ENCODE measurements at places on chromosomes 16 and 17.

GRCh38 chr17:28860363-28860808 lies 5.6 kb downstream of the ERAL1 start:
- no peak overlapping the region for H3K27ac ChIP-seq
- no peaks in the 10 kb centered on the region for H3K27me3 ChIP-seq

- H3K27me3 ChIP-seq: no peaks in the 10 kb centered on the region
- H3K4me1 ChIP-seq: no peaks in the 10 kb centered on the region
- H3K27ac ChIP-seq: no peak overlapping the region
- peaks cover 79% of the 10 kb centered on the region for H3K36me3 ChIP-seq
- no peak for DNase-seq
These were observed 3.9 kb upstream of the SPATA32 start for GRCh38 chr17:45265821-45266220.

DNA sequence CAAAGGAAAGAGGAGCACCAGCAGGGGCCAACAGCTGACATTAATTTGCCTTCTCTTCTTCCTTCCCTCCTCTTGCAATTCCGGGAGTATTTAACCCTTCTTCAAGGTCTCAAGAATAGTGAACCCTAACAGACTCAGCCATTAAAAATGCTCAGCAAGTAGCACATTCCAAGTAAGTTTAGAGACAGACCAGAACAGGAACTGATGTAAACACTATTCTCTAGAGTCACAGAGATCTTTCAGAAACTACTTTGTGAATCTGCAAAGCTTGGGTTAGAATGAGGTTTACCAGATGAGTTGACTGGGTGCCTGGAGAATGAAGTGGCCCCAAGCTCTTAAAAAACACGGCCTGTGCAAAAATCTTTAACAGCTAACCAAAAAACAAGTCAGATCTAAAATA lies 50.9 kb downstream of the TEX2 start:
- DNase-seq: no peak
- no peaks in the 10 kb centered on the region for H3K4me1 ChIP-seq
- no peak overlapping the region for H3K4me3 ChIP-seq
- no peaks in the 10 kb centered on the region for H3K27me3 ChIP-seq
- H3K27ac ChIP-seq: peak overlapping the region; percentile 63

- H3K36me3 ChIP-seq: no peaks in the 10 kb centered on the region
- DNase-seq: no peak
- H3K4me3 ChIP-seq: no peak overlapping the region
- no peak overlapping the region for H3K27ac ChIP-seq
These were observed 83.3 kb upstream of the TNRC6C start for GRCh38 chr17:77875051-77875780.

DNA sequence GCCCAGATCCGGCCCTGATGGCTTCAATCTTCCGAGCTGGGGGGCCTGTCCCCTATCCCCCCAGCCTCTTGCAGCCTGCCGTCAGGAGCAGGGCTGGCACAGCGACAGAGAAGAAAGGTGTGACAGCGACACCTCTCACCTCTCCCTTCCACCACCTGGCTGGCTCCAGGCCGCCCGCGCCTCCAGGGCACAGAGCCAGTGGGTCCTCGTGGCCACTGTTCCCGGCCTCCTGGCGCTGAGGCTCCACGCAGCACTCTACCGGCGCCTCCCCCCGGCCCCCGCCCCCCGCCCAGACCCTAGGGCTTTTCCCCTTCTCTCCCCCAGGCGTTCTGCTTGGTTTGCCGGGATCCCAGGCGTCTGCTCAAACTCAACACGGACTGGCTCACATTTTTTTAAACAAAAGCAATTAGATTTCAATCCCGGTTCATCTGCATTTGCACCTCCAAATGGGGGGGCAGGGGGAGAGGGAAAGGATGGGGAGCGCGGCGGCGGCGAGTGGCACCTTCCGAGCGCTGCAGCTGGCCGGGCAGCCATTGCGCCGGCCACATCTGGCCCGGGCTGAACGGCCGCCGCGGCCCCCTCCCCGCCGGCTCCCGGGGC lies 12.8 kb upstream of the CBX8 start:
- no peak overlapping the region for H3K27ac ChIP-seq
- peak overlapping the region; percentile 10 for H3K4me3 ChIP-seq
- peaks cover 100% of the 10 kb centered on the region for H3K27me3 ChIP-seq
- H3K36me3 ChIP-seq: no peaks in the 10 kb centered on the region
- peaks cover 47% of the 10 kb centered on the region for H3K4me1 ChIP-seq

DNA sequence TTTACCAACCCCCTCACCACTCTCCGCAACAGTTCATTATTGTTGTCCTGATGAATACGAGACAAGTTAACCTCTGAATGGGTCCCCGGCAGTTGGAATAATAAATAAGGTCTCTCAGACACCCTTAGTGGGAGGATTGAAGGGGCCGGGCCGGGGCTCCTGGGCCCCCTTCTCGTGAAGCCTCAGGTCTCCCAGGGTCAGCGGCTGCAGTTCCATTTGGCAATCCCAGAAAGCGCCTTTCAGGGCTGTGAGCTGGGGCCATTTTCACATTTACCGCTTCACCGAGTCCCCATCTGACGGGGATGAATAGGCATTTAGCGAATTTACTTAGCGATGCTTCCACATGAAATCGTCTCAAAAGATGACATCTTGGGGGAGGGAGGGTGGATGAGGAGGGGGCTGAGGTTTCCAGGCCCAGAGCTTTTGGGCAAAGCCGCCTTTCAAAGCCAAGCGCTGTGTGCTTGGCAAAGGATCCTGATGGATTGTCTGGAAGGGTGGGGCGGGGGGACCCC lies 309.8 kb downstream of the XYLT1 start:
- H3K36me3 ChIP-seq: no peaks in the 10 kb centered on the region
- H3K4me1 ChIP-seq: no peaks in the 10 kb centered on the region
- H3K27ac ChIP-seq: no peak overlapping the region
- H3K4me3 ChIP-seq: no peak overlapping the region
- no peak for DNase-seq

- DNase-seq: no peak
- no peaks in the 10 kb centered on the region for H3K27me3 ChIP-seq
- H3K27ac ChIP-seq: no peak overlapping the region
- H3K4me1 ChIP-seq: no peaks in the 10 kb centered on the region
These were observed 73.4 kb downstream of the PLD6 start for GRCh38 chr17:17132746-17133145.

Measured in sigmoid colon (tissue), 7 donors.